ENCODE measurements at places on chromosomes 5 and 9.

DNA sequence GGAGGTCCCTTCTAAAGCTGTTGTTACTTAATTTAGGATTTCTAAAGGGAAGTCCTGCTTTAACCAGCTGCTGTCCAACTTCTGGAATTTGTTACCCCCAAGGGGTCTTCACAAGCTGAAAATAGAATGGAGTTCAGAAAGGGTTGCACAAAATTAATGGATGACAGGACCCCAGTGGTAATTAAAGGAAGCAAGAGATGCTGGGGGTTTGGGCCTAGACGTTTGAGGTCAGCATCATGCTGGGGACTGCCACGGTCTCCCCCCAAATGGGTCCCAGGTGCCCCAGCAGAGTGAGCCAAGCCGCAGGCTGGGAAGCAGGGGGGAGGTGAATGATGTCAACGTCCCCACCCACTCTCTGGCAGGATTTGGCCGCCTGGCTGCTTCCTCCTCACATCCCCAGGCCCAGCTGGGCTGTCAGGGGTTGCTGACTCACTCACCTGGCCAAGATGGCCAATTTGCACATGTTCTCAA, 97.5 kb upstream of the ARAP3 start:
- DNase-seq, result no peak

DNA sequence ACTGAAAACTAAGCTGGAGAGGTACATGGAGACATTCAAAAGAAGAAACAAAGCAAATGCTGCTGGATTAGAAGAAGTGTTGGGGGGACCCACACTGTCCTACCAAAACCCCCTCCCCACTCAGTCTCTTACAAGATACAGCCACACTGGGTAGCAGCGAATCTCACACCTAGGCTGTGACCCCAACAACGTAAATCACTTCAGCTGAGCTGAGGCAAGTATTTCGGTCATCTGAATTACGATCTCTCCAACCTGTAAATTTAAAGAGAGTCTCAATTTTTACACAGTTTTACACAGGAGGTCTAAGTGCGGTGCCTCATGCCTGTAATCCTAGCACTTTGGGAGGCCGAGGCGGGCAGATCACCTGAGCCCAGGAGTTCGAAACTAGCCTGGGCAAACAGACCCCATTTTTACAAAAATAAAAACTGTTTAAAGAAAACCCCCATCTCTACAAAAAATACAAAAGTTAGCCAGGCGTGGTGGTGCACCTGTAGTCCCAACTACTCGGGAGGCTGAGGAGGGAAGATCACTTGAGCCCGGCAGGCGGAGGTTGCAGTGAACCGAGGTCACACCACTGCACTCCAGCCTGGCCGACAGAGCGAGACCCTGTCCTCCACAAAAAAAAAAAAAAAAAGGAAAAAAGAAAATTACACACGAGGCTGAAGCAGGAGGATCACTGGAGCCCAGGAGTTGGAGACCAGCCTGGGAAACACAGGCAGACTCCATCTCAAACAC, 3.4 kb downstream of the CAMSAP1 start:
- no peak for DNase-seq

GRCh38 chr5:59462956-59463355, 430.6 kb downstream of the PDE4D start:
- DNase-seq, result no peak

DNA sequence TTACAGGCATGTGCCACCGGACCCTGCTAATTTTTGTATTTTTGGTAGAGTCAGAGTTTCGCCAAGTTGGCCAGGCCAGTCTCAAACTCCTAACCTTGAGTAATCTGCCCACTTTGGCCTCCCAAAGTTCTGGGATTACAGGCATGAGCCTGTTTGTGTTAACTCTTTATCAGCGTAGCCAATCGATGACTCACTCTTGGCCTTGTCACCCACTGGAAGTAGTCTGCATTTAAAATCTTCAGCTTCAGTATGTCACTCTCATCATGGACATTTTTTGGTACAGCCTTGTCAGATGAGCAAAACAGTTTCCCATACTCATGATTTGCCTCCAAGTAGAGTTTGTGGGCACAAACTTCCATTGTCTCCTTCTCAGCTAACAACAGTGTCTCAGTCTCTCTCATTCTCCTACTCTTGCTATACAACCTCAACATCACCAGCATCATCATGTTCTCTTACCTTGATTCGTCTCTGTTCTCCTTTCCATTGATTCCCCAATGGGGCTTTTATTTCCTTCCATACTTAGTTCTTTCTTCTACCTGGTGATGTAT, 22.5 kb downstream of the MUSK start:
- DNase-seq, result no peak

- no peak for DNase-seq
Observed at GRCh38 chr5:27472000-27472763, 433.8 kb upstream of the CDH9 start.

- no peak for DNase-seq
Observed at GRCh38 chr9:5321058-5321457, 16.5 kb upstream of the RLN2 start.

GRCh38 chr9:98057138-98057799, 737 bp downstream of the NANS start:
- no peak for DNase-seq

- no peak for DNase-seq
Observed at GRCh38 chr5:131633830-131634229, 1.2 kb downstream of the RAPGEF6 start.

DNA sequence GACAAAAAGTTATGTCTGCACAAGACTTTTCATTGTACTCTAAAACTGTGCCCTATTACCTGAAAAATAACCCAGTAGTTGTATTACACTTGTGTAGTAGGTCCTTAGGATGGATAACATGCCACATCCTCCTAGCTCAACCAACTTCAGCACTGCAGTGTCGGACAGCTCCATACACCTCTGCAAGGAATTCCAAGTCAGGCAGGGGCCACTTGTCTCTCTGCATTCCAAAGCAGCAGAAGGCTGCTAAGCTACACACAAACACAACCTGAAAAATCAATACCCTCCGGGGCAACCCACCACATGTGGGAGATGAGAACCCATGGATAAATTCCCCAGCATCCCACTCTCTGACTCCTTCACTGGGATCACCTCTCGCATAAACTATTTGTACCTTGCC, 50.2 kb downstream of the MED10 start:
- DNase-seq, result no peak

DNA sequence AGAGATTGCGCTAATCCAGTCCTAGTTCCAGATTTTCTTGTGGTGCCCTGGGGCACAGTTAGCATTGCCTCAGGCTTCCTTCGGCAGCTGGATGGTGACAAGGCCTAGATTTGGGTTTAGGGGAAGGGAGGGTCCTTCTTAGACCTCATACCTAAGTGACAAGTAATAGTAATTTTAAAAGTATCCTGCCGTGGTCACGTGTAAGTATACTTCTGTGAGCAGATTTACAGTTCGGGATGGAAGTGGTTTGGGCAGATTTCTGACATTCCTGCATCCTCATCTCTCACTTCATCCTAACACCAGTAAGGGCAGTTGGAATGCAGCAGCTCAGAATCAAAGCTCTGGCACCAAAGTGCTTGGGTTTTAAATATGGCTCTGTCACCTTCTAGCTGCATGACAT, 71.6 kb downstream of the LRRC70 start:
- no peak for DNase-seq

DNA sequence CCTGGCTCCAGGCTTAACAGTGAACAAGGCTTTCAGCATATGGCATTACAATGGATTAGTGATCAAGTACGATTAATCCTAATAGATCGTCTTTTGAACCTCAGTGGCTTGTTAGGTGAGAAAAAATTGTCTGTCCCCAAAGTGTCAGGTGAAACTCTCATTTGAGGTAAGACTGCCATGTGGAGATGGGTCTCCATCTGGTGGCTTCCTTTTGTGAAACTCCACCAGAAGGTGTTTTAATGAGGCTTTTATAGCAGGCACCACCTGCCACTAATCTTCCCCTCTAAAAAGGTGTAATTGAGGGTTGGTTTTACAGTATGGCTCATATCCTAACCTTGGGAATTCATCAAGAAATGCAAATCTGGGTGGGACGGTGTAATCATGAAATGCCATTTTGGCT, 471.1 kb upstream of the MPDZ start:
- DNase-seq, result no peak

DNA sequence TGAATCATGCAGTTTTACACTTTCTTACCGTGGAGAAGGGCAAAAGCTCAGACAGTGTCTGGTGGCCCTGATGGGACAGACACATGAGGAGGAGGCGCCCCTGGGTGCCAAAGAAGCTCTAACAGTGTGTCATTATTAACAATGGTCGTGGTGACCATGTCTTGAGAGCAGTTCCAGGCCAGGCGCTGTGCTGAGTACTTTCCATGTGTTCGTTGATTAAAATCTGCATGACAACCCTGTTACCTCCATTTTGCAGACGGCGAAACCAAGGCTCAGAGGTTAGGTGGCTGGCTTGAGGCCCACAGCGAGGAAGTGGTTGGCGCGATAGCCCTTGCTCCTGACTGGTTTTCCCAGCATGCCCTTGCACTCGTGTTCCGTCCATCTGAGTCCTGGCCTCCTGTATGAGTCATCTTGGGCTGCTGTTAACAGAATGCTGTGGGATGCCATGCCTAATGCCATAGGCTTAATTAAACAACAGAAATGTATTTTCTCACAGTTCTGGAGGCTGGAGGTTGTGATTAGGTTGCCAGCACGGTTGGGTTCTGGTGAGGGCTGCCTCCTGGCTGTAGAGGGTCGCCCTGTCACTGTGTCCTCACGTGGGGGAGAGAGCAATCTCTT, 92.0 kb downstream of the AMBP start:
- DNase-seq, result no peak

DNA sequence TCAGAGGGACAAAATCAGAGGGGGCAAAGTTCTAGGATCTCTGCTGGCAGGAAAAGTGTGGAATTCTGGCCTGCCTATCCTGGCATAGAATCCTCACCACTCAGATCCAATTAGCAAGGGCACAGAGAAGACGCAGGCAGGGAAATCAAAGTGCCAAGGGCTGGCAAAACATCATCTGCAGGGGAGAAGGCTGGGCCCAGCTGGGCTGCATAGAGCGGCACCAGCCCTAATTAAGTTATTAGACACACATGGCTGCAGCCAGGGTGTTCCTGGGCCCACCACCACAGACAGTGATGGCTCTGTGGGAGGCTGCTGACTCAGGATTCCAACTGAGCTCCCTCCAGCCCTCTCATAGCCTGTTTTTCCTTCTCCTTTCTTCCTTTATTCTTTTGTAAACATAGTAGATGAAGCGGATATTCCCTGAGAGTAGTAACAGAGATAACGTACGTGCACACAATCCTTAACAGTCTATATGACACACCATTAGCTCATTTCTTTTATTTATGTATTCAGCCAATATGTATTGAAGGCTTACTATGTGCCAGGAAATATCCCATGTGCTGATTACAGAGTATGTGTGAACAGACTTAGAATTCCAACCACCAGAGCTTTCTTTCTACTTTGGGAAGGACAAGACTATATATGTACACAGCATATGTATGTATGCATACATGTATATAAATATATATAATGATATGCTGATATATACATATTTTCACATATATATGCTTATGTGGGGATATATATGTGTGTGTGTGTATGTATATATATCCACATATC, 236.1 kb downstream of the ASTN2 start:
- DNase-seq, result no peak

- DNase-seq, result no peak
Observed at GRCh38 chr9:127482662-127483061, 31.4 kb downstream of the LRSAM1 start.

GRCh38 chr5:14133394-14133793, 9.7 kb upstream of the TRIO start:
- no peak for DNase-seq

DNA sequence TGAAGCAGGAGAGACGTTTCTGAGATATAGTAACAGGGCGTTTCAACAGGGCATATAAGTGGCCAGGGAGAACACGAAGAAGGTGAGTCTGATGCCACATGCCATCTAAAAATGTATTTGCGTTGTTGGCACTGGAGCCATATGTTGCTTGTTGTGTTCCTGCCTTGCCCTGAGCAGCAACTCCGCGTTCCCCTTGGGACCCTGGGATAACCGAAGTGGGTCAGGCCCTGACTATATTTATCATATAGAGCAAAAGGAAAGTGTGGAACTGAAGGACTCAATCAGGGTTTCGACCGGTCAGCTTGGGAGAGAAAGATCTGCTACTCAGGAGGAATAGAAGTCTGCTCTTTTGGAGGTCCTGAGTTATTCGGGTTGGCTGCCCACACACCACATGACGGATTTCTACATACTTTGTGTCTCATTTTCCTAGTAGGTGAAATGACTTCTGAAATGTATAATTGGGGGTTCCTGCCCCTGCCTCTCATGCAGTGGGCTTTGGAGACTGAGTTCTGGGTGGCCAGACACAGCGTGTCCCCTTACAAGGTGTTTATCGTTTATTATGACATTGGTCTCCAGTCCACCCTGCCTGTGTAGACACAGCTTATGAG, 3.0 kb downstream of the STC2 start:
- no peak for DNase-seq

DNA sequence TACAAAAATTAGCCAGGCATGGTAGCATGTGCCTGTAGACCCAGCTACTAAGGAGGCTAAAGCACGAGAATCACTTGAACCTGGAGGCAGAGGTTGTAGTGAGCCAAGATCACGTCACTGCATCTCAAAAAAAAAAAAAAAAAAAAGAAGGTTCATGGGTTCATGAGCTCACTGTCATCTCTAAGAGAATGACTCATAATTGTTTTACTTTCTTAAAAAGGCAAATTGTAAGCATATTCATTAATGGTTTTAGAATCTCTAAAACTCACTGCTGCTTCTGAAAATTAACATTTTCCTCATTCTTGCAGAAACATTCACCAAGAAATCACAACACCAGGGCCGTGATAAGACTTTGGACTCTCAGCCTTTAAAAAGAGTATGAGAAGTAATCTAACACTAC, 103.6 kb downstream of the GNA14 start:
- DNase-seq, result no peak

DNA sequence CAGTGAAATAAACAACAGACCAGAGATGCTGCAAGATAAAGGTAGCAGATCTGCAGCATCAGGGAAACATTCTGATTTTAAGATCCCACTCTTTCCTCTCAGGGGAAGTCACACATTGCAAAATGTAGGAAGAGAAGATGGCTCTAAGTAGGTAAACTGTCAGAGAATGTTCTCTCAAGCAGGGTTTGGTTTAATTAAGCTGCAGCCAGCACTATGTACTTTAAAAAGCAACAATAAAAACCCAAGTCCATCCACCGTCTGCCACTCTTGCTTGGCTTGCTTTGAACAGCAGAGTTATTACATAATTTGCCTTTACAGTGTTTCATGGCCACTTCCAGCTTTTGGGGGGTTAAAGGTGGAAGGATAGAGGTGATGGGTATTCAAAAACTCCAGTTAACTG, 343.2 kb upstream of the DAP start:
- DNase-seq, result no peak

GRCh38 chr5:34487159-34487879, 168.8 kb upstream of the RAI14 start:
- DNase-seq, result no peak

GRCh38 chr9:75176037-75176436, 87.7 kb downstream of the OSTF1 start:
- DNase-seq, result no peak

DNA sequence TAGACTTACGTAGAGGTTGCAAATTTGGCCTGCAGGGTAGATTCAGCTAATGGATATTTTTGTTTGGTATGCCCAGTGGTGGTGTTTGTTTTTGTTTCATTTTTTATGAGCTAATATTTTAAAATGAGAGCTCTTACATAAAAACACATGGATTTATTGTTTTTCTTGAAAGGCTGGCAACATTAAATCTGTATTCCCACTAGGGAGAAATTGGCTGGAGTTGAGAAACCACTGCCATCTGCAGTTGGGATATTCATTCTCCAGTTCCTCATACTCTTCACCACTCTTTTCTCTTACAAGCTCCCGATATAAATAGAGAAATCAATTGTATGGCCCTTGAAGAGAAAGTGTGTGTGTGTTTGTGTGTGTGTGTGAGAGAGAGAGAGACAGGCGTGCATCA, 143.3 kb downstream of the ALDH1A1 start:
- DNase-seq, result no peak
